Coronary artery (tissue), 2 donors: ENCODE measurements at places on chromosomes 7 and 10.

DNA sequence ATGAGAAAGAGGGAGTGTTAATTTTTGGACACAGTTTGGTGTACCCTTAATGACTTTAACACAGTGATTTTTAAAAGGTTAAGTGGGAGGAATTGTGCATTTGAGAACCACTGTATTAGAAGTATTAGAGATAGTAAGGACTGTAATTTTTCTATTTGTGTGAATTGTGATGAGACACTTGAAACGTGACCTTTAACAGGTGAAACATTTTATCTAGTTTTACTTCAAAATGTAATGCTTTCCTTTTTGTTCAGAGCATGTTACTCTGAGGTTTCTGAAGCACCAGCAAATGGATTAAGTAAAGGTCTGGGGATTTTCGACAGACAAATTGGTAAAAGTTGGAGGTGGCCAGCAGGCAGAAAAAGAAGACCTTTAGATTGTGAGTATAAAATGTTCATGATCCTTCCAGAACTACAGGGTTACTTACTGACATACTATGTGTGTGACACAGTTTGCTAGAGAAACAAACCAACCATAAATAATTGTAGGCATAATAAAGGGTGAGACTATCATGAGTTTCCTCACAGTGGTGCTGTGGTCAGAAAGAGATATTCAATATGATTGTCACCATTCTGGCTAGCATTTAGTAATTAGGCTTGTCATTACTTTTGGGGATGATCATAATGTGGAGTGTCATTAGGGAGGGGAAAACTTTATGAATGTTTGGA lies 26.1 kb downstream of the LCOR start:
- no peak for DNase-seq

DNA sequence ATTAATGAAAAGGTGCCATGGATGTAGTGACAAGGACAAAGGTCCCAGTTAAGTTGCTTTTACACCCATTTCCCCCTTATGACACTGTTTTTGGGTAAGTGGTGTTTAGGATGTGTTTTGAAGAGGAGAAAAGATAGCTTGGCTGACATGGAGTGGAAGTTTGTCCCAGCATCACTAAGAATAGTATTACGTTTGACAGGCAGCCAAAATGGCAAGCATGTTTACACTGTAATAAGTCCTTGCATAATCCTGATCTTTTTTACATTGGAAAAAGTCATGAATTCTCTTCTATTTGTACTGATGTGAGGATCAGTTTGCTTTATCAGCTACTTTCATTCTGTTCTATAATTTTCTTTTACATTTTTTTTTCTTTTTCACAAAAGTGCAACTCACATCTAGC lies 137.8 kb downstream of the CHRM2 start:
- no peak for DNase-seq

DNA sequence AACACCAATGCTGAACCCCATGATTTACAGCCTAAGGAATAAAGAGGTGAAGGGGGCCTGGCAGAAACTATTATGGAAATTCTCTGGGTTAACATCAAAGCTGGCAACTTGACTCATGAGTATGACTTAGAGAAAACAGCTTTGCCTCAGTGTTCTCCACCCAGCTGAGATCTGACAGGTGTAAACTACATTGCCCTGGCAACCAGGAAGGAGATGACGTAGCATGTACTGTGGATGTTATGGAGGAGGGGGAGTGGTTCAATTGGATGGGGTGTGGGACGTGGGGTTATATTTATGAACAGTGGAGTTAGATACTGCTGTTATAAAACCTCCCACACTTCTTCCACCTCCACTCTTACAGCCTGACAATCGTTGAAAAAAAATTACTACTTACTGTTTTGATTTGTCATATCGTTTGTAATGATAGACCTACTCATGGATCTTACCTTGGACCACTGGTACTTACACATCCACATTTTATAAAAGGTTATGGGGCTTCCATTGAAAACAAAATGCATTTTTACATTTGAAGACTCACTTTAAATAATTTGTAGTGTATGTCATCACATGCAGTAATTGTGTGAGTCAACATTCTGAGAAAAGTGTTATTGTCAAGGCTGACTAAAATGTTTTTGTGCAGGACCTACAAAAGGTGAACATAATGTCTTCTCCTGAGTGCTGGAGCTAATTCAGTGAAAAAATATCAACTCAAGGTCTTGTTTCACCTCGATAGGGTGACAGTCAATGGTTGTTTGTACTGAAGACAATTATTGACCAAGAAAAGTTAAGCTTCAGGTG lies 6.4 kb downstream of the OR2F1 start:
- DNase-seq: no peak

DNA sequence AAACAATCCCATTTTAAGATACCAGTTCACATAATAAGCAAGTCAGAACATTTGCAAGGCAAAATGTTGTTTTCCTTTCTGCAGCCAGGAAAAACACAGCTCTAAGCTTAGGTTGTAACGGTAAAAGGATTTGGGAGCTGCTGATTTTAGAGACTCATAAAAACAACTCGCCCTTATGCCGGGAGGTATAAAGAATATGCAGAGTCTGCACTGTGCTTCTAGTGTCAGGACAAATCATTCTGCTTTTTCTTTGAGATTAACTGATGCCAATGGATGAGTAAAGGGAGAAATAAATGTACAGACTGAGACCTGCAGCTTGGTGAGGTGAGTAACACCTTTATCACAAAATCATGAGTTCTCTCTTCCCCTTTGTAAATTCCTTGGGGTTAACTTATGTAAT lies 2.0 kb upstream of the SFR1 start:
- DNase-seq: no peak
